ENCODE measurements at places on chromosomes 12 and 14.

DNA sequence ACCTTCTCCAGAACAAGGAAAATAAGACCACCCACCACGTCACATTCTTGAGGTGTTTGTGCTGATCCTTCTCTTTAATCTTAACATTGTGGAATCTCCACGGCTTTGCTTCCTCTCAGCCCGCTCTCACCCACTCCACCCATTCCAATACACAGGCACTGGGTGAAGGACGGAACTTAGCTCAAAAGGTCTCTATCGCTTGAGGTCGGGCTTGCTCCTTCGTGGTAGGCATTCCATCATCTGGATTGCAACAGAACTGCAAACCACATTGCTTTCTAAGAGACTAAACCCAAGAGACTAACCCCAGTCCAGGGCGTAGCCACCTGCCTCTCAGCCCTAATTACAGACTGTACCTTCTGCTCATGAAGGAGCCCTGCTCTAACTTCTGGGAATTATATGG, 24.0 kb upstream of the MDM2 start:
- DNase-seq, result no peak

DNA sequence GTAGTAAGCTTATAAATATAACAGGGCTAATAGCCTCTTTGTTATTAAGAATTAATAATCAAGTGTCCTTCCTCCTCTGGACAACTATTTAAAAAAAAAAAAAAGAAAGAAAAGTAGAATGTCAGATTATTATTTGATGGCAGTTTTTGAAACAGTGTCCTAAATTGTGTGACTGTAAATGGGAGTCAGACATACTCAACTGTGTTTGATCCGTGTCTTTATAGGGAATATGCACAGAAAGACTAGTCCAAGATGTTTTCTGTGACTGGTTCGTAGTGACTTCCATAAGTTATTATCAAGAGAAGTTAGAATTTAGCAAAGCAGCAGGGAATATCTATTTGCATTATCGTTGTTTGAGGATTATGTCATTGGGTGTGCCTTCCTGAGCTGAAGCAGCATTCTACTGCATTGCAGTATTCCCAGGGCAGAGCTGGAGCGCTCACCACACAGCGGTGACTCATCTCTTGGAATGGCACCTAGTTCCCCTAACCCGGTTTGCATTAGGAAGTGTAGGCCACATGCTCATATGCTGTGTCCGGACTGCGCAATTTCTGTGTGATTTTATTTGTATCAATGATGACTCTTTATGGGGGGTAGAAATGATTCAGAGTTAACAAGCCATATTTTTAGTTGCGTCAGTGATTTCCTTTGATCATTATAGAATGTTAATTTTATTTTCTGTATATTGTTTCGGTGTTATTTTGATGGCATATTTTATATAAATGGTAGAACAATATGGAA, 7.9 kb downstream of the DYNC1H1 start:
- no peak for DNase-seq

DNA sequence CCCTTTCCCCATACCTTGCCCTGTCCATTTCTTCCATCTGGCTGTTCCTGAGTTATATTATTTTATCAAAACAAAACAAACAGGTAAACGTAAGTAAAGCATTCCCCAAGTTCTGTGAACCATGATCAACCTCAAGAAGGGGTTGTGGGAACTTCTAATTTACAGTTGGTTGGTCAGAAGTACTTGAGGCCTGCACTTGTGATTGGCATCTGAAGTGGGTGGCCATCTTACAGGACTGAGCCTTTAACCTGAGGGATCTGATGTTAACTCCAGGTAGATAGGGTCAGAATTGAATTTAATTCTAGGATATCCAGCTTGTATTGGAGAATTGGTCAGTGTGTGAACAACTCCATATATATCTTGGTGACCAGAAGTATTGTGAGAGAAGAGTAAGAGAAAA, 77.0 kb downstream of the DIO2 start:
- DNase-seq, result no peak

DNA sequence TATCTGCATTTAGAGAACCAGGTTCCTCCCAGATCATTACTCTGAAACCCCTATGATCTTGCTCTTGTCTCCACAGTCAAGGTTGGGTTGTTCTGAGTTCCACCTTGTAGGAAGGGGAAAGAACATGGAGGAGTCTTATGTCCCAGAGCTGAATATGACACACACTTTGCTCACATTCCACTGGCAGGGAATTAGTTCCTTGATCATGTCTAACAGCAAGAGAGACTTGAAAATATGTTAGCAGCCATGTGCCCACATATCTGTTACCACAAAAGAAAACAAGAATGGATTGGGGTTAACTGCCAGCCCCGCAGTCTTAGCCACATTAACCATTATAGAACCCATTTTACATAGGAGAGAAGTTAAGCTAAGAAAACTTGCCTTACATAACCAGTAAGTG, 71.1 kb upstream of the MDM1 start:
- DNase-seq, result no peak

DNA sequence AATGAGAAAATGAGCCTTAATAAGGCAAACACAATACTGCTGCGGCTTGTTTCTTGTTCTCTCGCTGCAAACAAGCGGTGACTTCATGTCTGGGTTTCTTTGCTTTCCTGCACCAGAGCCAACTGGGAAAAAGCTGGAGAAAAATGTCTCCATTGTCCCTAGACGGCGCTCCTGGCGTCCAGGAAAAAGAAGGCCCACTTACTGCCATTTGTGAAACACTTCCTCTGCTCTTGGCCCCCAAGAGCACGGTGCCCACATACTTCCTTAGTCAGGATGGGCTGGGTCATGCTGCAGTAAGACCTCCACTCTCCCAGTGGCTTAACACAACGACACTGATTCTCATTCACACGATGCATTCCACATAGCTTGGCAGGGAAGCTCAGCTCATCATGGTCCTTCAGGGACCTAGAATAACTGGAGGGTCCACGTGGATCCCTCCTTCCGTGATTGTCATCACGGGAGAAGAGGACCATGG, 86.0 kb upstream of the BCL11B start:
- no peak for DNase-seq

- no peak for DNase-seq
Measured at GRCh38 chr12:100484183-100484886, 10.7 kb downstream of the NR1H4 start.

- no peak for DNase-seq
Measured at GRCh38 chr14:76591266-76591665, 170.0 kb upstream of the VASH1 start.

GRCh38 chr12:46960681-46961080, 118.7 kb upstream of the PCED1B start:
- DNase-seq, result no peak

- no peak for DNase-seq
Measured at GRCh38 chr12:122790393-122791075, 16.2 kb downstream of the CCDC62 start.

DNA sequence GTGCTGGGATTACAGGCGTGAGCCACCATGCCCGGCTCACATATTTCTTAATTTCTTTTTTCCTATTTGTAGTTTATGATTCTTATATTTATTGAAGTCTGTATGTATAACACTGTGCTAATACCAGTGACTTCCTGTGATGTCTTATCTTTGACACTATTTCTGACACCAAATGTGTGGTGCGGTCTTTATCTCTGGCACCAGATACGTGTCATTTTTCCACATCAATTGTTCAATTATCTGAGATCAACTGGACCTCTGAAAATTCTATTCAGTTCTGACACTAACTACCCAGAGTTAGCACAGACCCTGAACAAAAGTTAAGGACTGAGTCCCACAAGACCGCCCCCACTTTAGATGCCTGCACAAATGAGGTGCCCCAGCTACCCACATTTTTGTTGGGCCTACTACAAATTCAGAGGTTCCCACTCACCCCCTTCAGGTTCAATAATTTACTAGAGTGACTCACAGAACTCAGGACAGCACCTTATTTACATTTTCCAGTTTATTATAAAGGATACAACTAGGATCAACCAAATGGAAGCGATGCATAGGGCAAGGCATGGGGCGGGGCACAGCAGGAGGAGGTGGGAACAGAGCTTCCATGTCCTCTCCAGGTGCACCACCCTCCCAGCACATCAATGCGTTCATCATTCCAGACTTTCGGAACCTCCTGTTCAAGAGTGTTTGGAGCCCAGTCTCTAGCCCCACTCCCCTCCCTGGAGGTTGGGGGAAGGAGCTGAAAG, 11.6 kb upstream of the SRSF9 start:
- no peak for DNase-seq

- DNase-seq, result no peak
Measured at GRCh38 chr12:6234214-6234613, 34.0 kb downstream of the CD9 start.

- no peak for DNase-seq
Measured at GRCh38 chr12:58443273-58443980, 476.9 kb downstream of the LRIG3 start.

- DNase-seq, result no peak
Measured at GRCh38 chr12:77104792-77105191, 39.4 kb upstream of the E2F7 start.

GRCh38 chr14:105897725-105898113, 371.3 kb downstream of the TMEM121 start:
- DNase-seq, result no peak

GRCh38 chr14:51680031-51680430, 28.3 kb downstream of the FRMD6 start:
- no peak for DNase-seq

- DNase-seq, result no peak
Measured at GRCh38 chr12:50637870-50638481, 125.9 kb upstream of the ATF1 start.

- DNase-seq, result no peak
Measured at GRCh38 chr14:27546111-27546510, 948.3 kb upstream of the NOVA1 start.

DNA sequence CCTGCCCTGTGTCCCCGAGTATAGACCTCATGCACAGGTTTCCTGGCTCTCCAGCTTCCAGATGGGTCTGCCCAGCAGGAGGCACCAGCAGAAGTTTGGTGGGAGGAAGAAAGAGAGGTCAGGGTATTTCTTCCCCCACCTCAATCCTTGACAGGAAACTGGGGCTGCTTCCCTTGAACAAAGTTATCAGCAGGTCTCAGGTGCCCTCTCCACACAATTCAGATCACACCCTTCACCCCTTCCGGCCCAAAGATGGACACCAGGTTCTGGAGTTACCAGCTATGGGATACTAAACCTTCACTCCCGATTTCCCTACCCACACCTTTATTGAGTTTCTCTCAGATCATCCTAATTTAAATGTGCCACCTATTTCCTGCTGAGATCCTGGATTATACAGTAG, 1.2 kb downstream of the SART3 start:
- DNase-seq, result no peak

- DNase-seq, result no peak
Measured at GRCh38 chr12:76026643-76027063, 4.9 kb downstream of the PHLDA1 start.

DNA sequence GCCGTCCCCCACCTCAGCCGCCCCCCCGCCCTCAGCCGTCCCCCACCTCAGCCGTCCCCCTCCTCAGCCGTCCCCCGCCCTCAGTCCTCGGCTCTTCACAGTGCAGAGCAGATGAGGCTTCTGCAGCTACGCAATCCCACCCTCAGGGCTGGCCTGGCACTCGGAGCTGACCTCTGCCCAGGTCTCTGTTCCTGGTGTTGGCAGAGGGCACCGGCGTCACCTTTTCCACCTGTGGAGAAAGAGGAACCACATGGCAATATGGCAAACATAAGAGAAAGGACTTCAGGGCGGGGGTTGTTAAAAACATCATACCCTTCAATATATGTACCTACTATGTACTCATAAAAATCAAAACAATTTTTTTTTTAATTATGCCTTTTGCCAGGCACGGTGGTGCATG, 45.8 kb downstream of the MLXIP start:
- no peak for DNase-seq

GRCh38 chr12:32332446-32332845, 66.9 kb upstream of the FGD4 start:
- DNase-seq, result no peak

GRCh38 chr14:55097881-55098560, 31.0 kb upstream of the LGALS3 start:
- no peak for DNase-seq

- DNase-seq, result no peak
Measured at GRCh38 chr14:93676416-93676958, 111.8 kb downstream of the PRIMA1 start.
